ENCODE measurements at places on chromosomes 3 and 15. TPM values are rescaled to one million over a fixed set of nuclear protein-coding genes. Genes with fewer than 3 reads are reported as not detected.

Gene GADL1
- not detected for total RNA-seq

Gene ERICH6
- 0.69 TPM for total RNA-seq

Gene SLC28A1
- 0.25 TPM for total RNA-seq

Gene CCDC39
- not detected for total RNA-seq

Gene ROBO1
- total RNA-seq = 505 TPM

Gene LYZL4
- total RNA-seq = not detected

GRCh38 chr15:68983961-68984481 lies 30.5 kb upstream of the NOX5 start:
- no peak for DNase-seq
- no peaks in the 10 kb centered on the region for H3K4me1 ChIP-seq
- peaks cover 7% of the 10 kb centered on the region for H3K27me3 ChIP-seq
- H3K27ac ChIP-seq = no peak overlapping the region
- no peak overlapping the region for H3K4me3 ChIP-seq

DNA sequence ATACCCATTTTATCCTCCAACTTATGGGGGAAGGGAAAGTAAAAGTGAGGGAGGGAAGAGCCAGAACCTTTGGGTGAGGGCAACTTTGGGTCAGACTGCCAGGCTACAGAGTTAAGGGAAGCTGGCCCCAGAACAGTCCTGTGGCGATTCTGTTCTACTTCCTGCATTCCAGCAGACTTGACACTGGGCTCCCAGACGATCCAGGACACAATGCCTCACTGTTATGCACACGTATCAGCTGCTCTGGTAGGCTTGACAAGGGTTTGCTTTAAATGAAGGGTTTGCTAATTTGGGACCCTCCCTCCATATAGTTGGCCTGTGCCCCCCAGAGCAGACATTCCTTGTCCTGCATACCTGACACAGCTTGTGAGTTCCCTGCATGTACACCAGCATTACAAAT lies 10.7 kb downstream of the GORASP1 start:
- no peak overlapping the region for H3K4me3 ChIP-seq
- no peak overlapping the region for H3K27ac ChIP-seq
- H3K27me3 ChIP-seq = peaks cover 3% of the 10 kb centered on the region
- no peaks in the 10 kb centered on the region for H3K4me1 ChIP-seq

GRCh38 chr15:83992324-83993031 lies 243.1 kb upstream of the GOLGA6L4 start:
- no peaks in the 10 kb centered on the region for H3K27me3 ChIP-seq
- no peaks in the 10 kb centered on the region for H3K36me3 ChIP-seq
- H3K4me1 ChIP-seq = no peaks in the 10 kb centered on the region
- DNase-seq = no peak
- H3K27ac ChIP-seq = no peak overlapping the region
- no peak overlapping the region for H3K4me3 ChIP-seq

GRCh38 chr3:146896711-146897110 lies 291.6 kb upstream of the PLSCR5 start:
- H3K27me3 ChIP-seq = no peaks in the 10 kb centered on the region
- H3K36me3 ChIP-seq = no peaks in the 10 kb centered on the region
- DNase-seq = no peak

DNA sequence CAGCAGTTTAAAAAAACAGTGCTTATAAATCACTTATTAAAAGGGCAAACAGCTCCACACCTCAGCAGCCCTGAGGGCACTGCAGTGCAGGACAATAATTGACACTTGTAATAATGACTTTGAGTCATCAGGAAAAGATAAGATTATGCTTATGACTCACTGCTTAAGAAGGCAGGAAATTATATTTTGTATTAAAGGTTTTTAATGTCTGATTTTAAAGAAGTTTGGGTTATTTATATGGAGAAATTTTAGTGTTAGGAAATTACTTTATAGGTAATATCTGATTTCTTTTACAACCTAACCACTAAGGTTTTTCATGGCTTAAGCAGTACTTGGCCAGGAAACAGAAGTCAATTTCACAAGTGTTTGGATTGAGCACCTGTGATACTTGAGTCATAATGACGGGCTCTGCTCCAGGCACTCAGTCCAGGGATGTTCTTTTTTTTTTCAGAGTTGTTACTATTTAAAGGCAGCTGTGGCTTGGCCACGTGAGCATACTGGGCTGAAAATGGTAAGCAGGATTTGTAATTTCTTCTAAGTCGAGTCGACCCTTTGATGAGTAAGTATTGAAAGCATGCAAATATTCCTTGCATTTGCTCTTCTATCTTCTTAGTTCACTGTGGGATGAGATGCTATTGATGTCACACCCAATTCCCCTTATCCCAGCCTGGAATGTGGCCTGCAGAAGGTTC lies 21.6 kb upstream of the SLC6A20 start:
- H3K27me3 ChIP-seq = no peaks in the 10 kb centered on the region
- no peak overlapping the region for H3K4me3 ChIP-seq
- no peak overlapping the region for H3K27ac ChIP-seq
- DNase-seq = no peak
- H3K36me3 ChIP-seq = peaks cover 12% of the 10 kb centered on the region

- H3K4me1 ChIP-seq = peaks cover 4% of the 10 kb centered on the region
- peaks cover 3% of the 10 kb centered on the region for H3K27me3 ChIP-seq
- H3K27ac ChIP-seq = no peak overlapping the region
- no peaks in the 10 kb centered on the region for H3K36me3 ChIP-seq
- no peak overlapping the region for H3K4me3 ChIP-seq
Measured at GRCh38 chr15:88002706-88003105, 253.8 kb downstream of the NTRK3 start.

GRCh38 chr3:128433837-128434165 lies 32.9 kb downstream of the DNAJB8 start:
- H3K36me3 ChIP-seq = no peaks in the 10 kb centered on the region
- DNase-seq = peak; percentile 7
- peaks cover 17% of the 10 kb centered on the region for H3K27me3 ChIP-seq
- H3K4me3 ChIP-seq = no peak overlapping the region

DNA sequence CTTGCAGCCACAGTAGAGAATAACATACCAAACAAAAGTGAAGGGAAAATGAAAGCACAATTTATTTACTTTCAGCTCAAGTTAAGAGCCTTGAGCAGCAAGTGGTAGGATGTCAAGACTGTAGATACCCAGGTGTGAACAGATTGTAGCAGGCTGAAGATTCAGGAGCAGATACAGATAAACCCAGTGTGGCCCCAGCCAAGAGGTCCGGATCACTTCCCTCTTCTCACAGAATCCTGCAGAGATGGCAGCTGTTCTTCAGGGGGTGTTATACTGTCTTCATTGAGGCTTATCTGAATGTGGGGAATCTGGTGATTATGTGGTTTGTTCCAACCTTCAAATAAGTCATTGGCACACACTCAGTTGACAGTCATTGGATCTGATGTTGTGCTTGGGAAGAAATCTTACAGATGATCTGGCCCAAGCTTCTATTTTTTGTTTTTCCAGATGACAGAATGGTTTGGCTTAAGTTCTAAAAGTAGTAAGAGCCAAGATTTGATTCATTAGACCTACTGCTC lies 2.2 kb downstream of the STARD9 start:
- no peak for DNase-seq
- peak overlapping the region; percentile 62 for H3K4me3 ChIP-seq
- no peak overlapping the region for H3K27ac ChIP-seq
- H3K36me3 ChIP-seq = no peaks in the 10 kb centered on the region

DNA sequence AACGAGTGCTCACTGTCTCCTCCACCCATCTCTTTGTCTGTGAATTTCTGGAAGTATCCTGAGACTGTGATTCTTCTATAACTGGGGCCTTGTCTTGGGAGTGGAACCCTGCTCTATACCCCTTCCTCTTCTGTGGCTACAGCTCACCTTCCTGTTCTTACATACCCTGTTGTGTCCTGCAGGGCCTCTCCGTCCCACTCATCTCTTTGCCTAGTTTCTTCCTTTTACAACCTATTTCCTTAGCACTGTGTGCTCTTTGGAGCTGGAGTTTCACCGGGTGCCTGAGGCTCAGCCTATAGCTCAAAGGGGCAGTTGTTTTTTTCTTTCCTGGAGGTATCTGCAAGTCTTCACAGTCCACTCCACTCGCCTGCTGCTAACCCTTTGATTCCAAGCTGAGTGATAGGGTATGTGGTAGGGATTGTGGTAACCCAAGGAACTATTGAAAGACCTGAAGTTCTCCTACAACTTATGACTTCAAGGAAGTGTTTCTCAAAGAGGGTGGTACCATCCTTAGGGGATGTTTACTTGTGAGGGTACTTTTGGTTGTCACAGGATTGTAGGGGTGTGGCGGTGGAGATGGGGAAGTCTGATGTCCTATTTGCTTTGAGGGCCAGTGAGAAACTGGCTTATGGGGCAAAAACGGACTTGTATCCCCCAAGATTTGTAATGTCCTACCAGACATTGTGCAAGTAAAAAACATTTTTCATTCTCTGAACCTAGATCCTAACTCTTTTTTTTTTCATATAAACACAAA lies 66.6 kb upstream of the ARL8B start:
- no peak overlapping the region for H3K27ac ChIP-seq
- peaks cover 3% of the 10 kb centered on the region for H3K27me3 ChIP-seq
- no peaks in the 10 kb centered on the region for H3K36me3 ChIP-seq
- no peak overlapping the region for H3K4me3 ChIP-seq
- no peaks in the 10 kb centered on the region for H3K4me1 ChIP-seq
- no peak for DNase-seq
